Right hindlimb (tissue), 1 donor: ENCODE measurements at places on chromosomes 4 and X.

- peak; percentile 94 for DNase-seq
Observed at GRCh38 chr4:110193822-110194761, 4.3 kb downstream of the ELOVL6 start.

GRCh38 chr4:122879001-122879400, 43.4 kb downstream of the NUDT6 start:
- no peak for DNase-seq

DNA sequence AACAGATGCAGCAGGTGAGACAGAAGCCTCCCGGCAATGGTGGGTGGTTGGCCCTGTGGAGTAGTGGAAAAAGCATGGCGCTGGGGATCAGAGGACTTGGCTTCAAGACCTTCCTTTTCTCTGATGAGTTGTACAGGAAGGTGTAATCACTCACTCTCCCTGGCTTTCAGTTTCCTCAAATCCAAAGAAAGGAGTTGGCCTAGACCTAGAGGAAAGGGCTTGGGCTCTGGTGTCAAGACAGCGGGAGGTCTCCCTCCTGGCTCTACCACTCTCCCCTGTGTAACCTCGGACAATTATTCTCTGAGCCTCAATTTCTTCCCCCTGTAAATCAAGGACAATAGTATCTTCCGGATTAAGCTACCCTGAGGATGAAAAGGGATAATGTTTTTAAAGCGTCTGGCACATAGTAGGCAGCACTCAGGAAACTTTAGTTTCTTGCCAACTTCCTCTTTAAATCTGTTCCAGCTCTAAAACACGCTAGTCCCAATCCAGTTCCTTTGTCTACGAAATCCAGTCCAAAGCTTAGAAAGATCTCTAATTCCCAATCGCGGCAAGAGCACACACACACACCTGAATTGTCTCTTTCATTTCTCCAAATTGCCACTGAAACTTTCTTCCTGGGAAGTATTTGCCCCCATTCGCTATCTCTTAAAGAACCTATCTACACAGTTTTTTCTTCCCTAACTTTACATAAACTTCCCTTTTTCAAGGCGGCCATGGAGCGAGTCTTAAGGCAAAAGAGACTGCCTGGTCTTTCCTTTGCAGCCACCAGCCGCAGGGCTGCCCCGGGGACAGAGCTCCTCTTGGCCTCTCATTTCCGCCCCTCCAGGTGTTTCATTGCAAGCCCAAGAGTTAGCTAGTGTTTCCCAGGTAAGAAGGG, 29.9 kb upstream of the GPC4 start:
- no peak for DNase-seq

GRCh38 chr4:86608757-86609375, 14.8 kb downstream of the PTPN13 start:
- no peak for DNase-seq

- DNase-seq, result peak; percentile 91
Observed at GRCh38 chrX:134460005-134460861, at the start of gene HPRT1. Gene HPRT1 (plus strand): TSS chrX:134460165. CDS start chrX:134460312, 147 bp downstream.

DNA sequence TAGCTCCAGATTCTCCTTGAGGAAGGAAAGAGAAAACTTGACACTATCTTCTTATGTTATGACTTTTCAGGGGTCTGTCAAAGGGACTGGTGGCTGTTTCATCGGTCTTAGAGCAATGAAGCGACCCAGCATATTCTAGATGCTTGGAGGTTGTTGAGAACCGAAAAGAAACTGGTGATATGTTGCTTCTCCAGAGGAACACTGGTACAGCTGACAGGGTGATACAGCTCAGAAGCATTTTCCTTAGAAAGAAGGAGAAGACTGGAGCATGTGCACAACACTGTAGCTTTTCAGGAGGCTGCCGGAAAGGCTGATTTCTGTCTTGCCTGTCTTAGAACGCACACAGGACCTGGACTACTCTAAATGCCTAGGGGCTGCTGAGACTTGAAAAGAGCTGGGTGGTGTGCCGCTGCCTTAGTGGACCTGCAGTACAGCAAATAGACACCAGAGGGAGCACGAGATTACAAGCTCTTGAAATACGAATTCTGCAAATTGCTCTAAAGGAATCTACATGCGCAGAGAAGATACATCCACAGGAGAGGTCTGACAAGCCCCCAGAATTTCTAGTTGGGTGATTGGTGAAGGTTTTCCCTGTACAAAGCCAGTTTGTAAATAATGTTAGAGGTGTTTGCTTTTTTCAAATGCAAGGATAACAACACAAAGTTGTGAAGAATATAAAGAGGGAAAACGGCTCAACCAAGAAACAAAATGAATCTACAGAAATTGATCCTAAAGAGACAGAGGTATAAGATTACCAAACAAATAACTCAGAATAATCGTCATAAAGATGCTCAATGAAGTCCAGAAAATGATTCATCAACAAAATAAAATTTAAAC, 223.1 kb upstream of the DMD start:
- DNase-seq, result peak; percentile 52

GRCh38 chr4:243426-243825, 61.8 kb downstream of the ZNF732 start:
- no peak for DNase-seq
